ENCODE measurements at places on chromosomes 1 and 21.
A peak's percentile ranks its signal among the peaks of the same experiment; 100 is the strongest.

GRCh38 chr21:38815060-38815405 lies 9.3 kb downstream of the ETS2 start:
- DNase-seq: no peak

DNA sequence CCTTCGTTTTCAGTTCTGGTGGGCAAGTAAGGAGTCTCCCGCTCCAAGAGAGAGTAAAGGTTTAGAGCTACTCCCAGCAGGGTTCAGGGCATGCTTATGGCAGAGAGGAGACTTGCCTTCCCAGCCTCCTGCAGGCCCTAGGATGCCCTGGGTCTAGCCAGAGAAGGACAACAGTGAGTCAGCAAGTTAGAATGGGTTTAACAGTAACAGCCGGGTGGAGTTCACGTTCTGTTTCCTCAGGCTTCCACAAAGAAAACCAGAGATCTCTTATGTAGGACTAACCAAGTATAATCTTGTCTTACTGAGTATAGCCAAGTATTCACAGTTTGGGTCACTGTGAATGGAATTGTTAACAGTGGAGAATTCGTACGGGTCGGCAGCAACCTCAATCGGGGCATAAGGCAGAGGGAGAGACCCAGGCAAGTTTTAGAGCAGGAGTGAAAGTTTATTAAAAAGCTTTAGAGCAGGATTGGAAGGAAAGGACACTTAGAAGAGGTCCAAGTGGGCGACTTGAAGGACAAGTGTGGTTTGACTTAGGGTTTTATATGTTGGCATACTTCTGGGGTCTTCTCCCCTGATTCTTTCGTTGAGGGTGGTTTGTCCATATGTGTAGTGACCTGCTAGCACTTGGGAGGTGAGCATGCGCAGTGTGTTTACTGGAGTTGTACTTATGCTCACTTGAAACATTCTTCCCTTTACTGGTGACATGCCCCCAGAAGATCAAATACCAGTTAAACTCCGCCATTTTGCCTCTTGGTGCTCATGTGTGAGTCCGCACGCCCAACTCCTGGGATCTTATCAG lies 4.5 kb downstream of the OVAAL start:
- DNase-seq: no peak

DNA sequence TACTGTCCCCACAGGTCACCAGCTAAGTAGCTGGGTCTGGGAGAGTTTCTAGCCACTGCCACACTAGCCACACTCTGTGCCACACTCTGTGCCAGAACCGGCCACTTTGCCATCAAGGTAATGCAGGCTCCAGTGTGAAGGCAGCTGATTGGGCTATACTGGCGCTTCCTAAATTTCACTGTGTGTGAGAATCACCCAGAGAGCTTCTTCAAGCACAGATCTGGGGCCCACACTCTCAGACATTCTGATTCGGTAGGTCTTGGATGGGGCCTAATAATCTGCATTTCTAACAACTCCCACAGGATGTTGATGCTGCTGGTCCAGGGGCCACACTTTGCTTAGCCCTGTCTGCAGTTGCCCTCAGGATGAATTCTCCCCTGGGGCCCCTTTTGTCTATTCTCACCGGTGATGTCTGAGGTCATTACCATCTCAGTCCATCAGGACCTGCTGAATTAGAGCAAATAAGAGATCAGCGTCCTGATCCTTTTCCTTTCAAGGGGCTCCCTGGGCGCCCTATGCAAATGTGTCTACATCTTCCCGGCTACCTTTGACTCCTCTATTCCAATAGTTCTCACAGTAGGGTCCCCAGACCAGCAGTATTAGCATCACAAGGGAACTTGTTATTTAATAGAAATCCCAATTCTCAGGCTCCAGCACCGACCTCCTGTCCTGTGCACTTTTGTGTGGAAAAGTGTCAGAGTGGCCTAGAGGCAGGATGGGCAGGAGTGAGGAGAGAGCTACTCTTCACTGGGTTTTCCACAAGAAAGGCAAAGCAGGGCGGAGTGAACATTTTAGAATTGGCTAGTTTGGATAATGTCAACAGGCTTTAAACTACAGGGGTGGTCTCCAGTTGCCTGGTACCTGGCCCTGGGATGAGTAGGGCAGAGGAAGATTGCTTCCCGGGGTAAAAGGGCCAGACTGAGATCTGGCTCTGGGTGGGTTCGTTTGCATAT lies 24.7 kb upstream of the LRRN2 start:
- DNase-seq: no peak

GRCh38 chr1:67710417-67710816 lies 25.4 kb downstream of the GADD45A start:
- DNase-seq: no peak

GRCh38 chr1:185488808-185489207 lies 171.8 kb upstream of the IVNS1ABP start:
- DNase-seq: peak; percentile 61

DNA sequence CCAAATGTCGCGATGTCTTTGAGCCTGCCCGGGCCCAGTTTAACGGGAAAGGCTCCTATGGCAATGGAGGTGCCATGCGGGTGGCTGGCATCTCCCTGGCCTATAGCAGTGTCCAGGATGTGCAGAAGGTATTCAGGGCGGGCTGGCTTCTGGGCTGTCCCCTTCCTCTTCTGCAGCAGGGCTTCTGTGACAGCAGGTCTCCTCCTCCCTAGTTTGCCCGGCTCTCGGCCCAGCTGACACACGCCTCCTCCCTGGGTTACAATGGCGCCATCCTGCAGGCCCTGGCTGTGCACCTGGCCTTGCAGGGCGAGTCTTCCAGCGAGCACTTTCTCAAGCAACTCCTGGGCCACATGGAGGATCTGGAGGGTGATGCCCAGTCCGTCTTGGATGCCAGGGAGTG lies 3.0 kb downstream of the ADPRS start:
- no peak for DNase-seq

DNA sequence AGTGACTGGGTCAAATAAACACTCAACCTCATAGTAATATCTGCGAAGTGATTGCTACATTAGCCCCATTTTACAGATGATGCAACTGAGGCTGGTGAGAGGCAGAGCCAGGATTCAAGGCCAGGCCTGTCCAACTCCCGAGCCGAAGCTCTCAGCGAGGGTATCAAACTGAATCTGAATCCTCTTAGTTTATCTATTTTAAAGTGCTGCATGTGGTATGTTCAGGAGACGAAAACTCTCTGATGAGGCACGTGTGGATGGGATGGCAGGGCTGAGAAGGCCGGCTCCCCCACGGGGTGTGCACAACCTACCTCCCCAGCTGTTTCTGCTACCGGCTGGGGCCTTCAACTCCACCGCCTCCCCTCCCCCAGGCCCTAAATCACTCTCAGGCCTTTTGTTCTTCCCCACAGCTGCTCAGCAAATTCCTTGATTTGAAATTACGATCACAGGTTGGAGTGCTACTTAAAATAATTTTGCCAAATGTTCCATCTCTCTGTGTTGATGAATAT lies 171.8 kb downstream of the TOMM20 start:
- peak; percentile 93 for DNase-seq

DNA sequence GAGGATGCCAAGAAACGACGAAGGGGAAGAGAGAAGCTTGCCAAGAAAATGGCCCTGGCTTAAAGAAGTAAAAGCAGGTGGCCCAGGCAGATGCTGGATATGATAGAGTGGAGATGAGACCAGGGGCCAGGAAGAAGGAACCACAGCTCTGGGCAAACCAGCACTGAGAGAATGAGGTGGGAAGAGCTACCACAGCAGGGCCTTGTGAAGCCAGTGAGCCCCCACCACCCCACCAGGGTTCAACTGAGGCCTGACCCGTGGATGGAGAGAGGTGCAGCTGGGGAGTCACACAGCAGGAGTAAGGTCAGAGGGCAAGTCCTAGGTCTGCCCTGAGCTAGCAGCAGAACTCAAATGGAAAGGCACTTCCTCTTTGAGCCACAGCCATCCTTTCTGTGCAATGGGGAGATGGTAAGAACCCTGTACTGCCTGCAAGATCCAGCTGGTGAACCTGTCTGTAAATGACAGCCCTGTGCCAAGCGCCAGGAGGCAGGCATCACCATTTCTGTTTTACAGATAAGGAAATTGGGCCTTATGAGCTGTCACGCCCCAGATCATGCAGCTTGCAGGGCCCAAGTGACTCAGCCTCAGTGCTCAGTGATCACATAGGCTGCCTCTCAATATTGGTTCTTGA lies 8.5 kb downstream of the SH3BGRL3 start:
- DNase-seq: no peak

GRCh38 chr1:117653732-117654492 lies 48.1 kb downstream of the TENT5C start:
- no peak for DNase-seq

DNA sequence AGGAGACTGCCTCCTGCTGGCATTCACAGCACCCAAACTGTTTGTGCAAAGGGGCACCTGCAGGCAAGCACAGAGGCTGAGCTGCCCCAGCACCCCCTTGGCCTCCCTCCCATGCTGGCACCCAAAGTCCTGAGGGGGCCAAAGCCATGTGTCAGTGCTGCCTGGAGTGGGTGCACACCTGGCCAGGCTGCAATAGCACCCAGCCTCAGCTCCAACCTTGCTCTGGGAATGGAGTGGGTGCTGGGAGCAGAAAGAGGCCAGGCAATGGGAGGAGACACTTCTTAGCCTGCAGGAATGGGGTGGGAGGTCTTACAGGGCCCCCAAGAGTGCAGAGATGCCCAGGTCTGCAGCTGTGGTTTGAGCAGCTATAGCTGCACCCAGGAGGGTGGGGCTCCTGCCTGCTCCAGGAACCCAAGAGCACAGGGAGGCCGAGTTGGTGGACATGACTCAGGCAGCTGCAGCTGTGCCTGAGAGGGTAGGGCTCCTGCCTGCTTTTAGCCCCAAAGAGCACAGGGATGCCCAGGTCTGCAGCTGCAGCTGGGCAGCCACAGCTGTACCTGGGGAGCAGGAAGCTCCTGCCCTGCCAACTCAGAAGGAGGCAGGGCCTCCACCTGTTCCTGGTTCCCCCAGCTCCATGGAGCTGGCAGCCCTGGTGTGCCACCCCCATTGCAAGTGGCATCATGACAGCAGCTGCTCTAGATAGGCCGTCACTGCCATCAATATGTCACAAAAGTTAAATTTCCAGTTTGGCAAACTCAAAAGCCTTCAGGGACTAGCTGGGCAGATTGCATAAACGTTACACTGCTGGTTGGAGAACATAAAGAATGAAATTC lies 5.3 kb upstream of the CHD1L start:
- DNase-seq: no peak

DNA sequence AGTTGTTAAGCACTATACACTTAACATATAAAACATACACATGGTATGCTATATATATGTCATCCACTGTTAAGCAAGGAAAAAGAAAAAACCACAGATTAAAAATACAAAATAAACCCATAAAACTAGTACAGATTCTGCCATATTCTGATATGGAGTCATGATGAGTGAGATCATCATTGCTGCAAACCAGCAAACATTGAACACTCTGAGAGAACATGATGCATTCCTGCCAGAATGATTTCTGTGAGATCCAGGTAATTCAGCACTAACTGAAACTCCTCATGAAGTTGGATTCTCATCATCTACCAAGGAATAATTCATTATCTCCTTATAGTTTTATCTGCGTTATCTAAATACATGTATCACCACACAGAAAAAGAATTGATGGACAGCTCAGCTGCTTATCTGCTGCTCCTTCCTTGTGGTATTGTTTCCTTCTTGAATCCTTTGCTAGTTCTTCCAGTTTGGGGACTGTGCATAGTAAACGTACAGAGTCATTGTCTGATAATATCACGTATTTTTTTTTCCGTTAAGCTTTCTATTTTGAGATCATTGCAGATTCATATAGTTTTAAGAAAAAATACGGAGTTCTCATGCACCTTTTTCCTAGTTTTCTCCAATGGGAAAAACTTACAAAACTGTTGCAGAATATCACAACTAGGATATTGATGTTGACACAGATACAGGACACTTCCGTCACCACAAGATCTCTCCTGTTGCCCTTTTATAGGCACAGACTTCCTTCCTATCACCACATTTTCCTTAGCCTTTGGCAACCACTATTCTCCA lies 9.3 kb downstream of the RAB4A start:
- DNase-seq: no peak

- DNase-seq: no peak
Observed at GRCh38 chr1:52140633-52141512, 1.0 kb upstream of the ZFYVE9 start.

DNA sequence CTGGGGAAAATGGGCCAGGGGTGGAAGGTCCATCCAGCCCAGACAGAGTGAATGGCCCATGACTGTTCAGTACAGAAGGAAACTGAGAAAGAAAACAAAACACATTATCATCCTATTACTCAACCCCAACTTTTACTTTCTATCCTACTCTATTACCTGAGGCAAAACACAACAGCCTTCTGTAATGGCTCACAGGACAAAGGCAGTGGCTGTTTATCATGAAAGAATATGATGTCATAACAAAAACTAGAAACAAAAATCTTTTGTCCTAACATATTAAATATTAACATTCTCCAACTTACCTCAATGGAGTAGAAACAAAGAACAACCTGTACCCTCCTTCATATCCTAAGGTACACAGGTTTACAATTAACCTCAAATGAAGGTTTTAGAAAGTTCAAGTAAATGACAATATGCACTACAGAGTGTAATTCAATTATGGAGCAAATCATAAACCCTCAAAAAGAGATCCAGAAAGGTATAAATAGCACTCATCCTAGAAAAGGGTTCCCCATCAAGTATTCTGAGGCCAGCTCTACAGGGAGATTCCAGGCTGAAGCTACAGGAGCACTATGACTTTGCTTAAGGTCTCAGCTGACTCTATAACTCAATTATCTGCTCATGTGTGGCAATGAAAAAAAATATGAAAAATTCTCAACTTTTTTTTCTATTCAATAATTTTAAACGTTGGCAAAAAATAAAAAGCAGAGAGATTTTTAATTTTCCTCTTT lies 15.1 kb downstream of the ELK4 start:
- DNase-seq: no peak

- no peak for DNase-seq
Observed at GRCh38 chr1:98098473-98098872, 177.6 kb upstream of the DPYD start.

- no peak for DNase-seq
Observed at GRCh38 chr1:38686167-38686926, 173.2 kb downstream of the RRAGC start.

DNA sequence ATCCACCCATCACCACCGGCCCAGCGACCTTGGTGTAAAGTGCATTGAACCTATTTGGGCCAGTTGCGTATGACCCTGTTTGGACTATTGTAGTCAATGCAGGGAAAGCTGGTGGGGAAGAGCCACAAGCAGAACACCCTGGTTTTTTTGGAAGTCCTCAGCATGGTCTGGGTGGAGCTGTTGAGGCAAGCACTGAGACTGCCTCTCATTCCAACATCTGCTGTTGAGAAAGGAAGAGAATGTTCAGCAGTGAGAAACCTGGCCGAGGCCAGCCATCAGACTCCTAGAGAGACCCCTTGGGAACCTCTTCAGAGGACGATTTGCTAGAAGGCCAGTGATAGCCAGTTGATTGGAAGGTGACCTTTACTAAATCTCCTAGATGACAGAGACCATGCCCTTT lies 183.0 kb downstream of the ZZZ3 start:
- no peak for DNase-seq

DNA sequence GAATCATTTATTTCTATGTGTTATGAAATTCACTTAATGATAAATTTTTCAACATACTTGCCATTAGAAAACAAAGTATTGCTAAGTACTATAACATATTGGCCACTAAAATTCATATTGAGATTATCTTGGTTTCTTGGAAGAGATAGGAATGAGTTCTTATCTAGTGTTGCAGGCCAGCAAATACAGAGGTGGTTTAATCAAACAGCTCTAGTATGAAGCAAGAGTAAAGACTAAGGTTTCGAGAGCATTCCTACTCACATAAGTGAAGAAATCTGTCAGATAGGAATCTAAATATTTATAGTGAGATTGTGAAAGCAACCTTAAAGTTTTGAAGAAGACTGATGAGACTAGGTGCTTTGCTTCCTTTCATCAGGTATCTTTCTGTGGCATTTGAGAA lies 37.9 kb upstream of the FOXE3 start:
- DNase-seq: no peak
